ENCODE measurements at places on chromosomes 2 and 18.

GRCh38 chr2:120405759-120406099 is 59.8 kb downstream of the INHBB start:
- no peak for DNase-seq

DNA sequence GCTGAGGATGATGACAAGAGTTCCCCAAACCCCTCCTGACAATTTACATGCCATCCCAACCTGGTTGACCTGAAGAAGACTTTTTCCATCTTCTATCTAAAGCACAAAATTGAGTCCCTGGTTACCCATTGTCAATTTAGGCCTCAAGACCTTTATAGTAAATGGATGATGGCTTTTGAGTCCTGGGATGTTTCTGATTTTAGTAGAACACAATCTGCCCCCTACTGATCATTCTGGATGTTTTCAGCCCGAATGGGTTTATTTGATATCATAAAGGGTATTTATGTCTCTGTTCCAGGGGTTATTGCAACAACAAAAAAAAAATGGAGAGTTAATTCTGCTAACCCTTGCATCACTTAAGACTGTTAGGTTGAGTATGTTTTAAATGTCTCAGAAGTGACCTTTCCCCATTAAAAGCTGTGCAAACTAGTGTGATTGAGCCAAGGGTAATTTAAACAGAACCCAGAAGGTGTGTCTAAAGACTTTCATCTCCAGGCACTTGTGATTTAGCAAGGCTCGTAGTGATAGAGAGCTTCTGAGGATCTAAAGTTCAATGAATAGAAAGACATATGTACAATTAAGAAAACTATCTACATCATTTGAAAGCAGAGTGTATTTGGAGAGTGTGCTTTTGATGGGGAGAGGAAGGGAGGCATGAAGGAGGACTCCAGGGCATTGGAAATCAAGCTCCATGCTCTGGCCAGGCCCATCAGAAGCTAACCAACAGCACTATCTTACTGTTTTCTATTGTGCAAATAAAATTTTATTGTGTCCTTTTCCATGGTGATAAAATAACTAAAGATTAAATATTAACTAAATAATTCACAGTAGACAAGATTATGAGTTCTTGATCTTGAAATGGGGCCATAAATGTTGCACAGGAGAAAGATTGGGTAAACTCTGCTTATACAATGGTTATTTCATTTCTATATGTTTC is 96.6 kb upstream of the NOSTRIN start:
- DNase-seq, result no peak

DNA sequence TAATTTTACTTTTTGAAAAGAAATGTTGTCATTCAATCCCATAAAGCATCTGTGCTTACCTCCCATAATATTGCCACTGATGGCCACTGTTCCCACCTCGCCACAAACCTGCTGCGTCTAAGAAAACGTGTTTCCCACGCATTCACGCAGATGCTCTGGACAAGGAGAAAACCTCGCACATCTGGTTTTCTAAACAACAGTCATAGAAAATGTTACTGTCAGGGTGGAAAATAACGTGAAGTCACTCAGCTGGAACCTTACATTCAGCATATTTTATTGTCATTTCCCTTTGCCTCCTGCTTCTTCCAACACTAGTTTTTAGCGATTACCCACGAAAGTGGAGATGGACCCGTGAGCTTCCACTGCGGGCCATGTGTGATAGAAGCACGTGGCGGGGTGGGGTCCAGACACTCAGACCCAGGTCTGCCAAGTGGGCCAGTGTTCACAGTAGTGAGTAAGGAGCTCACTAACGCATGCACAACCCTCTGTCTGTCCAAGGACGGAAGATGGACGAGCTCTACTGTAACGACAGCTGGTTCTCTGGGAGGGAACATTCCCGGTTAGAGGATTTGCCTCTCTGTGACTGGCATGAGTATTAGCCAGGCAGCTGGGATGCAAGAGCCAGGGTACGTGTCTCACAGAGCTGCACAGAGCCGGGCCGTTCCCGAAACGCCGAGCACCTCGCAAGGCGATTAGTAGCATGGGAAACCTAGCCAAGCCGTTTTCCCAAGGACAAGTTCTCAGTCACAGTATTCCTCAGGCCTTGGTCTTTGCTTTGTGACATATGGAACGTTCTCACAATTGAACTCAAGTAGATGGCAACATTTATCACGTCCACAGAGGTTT is 94.5 kb downstream of the MTCL1 start:
- no peak for DNase-seq

DNA sequence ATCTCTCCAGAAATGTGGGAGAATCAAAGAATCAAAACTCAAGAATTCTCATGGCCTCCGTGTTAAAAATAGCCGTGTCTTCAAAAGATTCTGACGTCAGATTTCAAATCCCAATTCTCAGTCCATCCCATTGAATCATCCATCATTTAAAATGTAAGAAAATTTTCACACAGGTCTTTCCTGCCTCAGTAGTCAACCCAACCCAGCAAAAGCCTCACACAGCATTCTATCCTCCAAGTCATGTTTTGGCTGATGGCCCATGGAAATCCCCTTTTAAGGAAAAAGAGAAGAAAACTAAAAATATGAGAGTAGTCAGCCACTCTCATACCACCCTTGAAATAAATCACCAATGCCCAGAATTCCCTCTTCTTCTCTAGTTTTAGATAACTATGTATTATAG is 211.8 kb downstream of the C1D start:
- DNase-seq, result no peak

DNA sequence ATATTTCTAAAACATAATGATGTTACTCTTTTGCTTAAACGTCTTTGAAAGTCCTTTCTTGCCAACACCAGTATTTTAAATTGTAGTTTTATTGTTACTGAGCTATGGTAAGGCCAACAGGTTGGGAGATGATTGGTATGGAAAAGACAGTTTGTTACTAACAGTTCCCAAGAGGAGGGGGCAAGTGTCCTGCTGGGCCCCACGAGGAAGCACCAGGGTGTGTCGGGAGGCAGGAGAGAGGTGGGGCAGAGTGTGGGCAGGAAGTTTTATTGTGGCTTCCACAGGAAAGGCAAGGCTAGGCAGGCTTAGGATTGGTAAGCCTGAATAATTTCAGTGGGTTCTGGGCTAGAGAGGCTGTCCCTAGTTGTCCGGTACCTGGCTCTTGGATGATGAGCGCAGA is 134.3 kb downstream of the SOCS6 start:
- no peak for DNase-seq

GRCh38 chr18:77101410-77102258 is 30.9 kb downstream of the MBP start:
- DNase-seq, result peak; percentile 43

GRCh38 chr2:228594012-228594411 is 412.5 kb upstream of the SPHKAP start:
- DNase-seq, result no peak

DNA sequence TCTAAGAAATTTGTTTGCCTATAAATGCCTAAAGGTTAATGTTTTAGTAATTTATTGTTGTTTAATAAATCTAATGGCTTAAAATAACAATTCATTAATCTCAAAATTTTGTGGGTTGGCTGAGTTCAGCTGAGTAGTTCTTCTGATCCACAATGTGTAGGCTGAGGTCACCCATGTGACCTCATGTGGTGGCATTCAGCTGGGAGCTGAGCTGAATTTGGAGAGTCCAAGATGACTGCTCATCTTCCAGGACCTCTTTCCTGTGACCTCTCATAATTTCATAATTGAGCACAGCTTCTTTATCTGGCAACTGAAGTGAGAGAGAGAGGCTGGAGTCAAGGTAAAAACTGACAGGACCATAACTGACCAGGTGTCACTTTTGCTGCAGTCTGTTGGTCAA is 132.4 kb downstream of the TXNL1 start:
- no peak for DNase-seq

GRCh38 chr2:119638685-119639554 is 40.1 kb upstream of the TMEM177 start:
- no peak for DNase-seq

DNA sequence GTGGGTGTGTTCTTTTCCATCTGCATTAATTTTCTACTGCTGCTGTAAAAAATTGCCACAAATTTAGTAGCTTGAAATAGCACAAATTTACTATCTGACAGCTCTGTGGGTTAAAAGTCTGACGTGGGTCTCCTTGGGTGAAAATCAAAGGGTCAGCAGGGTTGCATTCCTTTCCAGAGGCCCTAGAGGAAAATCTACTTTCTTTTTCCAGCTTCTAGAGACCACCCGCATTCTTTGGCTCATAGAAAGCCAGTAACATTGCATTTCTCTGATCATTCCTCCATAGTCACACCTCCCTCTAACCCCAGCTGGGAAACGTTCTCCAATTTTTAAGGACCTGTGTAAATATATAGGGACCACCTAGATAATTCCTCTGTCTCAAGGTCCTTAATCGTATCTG is 128.8 kb downstream of the ATL2 start:
- DNase-seq, result no peak

- peak; percentile 83 for DNase-seq
Observed at GRCh38 chr2:73293534-73294171, at the start of gene EGR4. TSS of gene EGR4 (minus strand) at chr2:73293548. CDS start at chr2:73293317, 231 bp downstream.

- DNase-seq, result no peak
Observed at GRCh38 chr2:237558961-237559641, 7.3 kb upstream of the PRLH start.

DNA sequence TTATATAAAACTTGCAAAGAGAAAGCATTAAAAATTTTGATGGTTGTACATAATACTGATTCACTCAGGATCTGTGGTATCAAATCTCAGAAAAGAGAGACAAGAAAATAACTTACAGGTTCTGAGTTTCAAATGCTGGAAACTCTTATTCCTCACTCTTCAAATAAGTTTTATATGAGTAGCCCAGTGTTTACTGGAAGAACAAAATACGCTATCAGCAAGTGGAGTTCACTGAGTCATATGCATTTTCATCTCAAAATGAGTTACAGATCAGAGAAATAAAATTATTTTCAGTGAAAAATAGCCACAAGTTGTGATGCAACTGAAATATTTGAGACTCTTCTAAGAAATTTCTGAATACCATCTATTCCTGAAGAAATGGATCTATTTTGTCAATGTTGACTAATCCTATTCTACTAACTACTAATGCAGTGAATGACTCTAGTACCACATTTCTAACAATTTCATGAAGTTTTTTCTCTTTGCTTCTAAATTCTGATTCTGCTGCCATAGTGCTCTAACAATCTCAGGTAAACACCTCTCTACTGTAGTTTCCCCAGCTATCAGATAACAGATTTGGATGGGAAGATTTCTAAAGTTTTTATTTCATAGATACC is 391.7 kb downstream of the ZEB2 start:
- DNase-seq, result no peak

GRCh38 chr2:240624950-240625621 is at the start of gene GPR35:
TSS of gene GPR35 (plus strand) at chr2:240625480. CDS start at chr2:240629953, 4,473 bp downstream.
- DNase-seq, result peak; percentile 71

GRCh38 chr18:2847317-2848246 is 776 bp downstream of the EMILIN2 start:
- DNase-seq, result peak; percentile 5

DNA sequence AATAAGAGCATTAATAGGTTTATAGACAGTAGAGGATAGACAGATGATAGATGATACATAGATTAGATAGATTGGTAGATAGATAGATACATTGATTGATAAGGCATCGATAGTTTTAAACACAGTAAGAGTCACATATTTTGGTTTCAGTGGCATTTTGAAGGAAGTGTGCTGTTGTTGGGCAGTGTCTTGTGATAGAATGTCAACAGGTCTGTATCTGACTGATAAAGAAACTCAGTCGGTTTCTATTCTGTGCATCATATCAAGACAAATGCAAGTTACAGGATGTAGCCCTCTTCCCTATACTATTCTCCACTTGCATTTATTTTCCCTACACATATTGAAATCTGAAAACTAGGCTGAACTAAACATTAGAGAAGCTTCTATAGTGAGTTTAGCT is 1229.0 kb upstream of the ZEB2 start:
- no peak for DNase-seq

- DNase-seq, result no peak
Observed at GRCh38 chr2:215811003-215811402, 202.3 kb downstream of the MREG start.

DNA sequence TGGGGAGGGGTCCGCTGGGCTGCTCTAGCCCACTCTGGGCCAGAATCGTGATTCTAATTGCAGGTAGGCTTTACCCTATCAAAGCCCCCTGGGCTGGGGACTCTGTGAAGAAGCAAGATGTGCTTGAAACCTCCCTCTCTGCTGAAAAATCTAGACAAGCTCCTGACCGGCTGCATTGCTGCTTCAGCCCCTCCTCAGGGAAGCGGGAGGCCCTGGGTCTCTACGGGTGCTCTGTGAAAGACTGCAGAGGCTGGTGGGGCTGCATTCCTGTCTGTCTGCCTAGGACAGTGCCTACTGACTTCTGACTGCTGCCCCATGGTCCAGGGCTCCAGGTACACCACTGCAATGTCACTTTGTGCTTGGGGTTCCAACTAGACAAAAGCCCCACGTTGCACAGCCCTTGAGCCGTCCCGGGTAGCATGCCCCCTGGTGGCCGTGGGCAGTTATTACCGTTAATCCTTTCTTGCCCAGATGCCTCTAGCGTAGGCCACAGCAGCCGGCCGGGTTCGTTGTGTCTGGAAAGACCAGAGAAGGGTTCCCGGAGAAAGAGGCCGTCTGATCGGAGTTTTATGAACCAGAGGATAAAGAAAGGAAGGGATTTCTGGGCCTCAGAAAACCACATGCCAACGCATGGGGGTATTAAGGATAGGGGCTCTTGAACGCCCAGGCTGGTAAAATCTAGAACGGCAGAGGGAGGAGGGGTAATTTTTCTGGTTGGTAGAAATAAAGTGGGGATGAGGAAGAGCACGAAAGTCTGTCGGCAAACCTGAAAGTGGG is 15.9 kb upstream of the C1QL2 start:
- DNase-seq, result peak; percentile 29

- no peak for DNase-seq
Observed at GRCh38 chr2:205802941-205803340, 120.6 kb downstream of the NRP2 start.

DNA sequence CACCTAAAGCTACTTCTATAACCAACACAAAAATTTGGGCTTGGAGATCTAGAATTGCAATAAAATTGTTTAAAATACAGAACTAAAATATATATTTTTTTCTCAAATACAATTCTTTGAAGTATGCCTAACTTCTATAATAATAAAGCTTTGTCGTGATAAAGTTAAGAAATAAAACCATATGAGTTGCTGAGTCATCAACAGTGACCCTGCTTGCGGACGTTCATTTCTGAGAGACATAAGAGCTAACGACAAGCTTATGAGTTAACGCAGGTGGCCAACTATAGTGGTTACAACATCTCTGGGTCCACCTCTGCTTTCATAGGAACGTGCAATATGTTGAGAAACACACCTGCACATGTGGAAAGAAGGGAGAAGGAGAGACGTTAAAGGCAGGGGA is 407.1 kb upstream of the SLC14A2 start:
- no peak for DNase-seq

GRCh38 chr2:20139407-20140172 is 85.3 kb downstream of the SDC1 start:
- no peak for DNase-seq

Measured in activated T-helper 9 cell treated with anti-CD3 and anti-CD28 coated beads, Interleukin-2, amount 50 U/mL, for 16 hours (primary cell).